Vein endothelial cell (primary cell): ENCODE measurements at places on chromosomes 12 and 14. TPM values are rescaled to one million over a fixed set of nuclear protein-coding genes. Genes with fewer than 3 reads are reported as not detected.

Gene HOTAIR
- under 0.01 TPM in 1 of 2 replicates, not detected in the other for total RNA-seq

Gene POTEG
- not detected in 2 replicates for total RNA-seq

Gene POMT2
- total RNA-seq: 13.1 and 16.0 TPM in 2 replicates

Gene RBP5
- not detected in 2 replicates for total RNA-seq

Gene FOXG1
- not detected in 2 replicates for total RNA-seq

Gene RDH12
- total RNA-seq: not detected in 2 replicates

Gene TOX4
- total RNA-seq: 41.2 and 50.1 TPM in 2 replicates

Gene B3GNT4
- under 0.01 TPM in 1 of 2 replicates, not detected in the other for total RNA-seq

Gene INHBE
- total RNA-seq: not detected in 2 replicates

Gene AKAP3
- 0.65 and 1.1 TPM in 2 replicates for total RNA-seq

Gene FSCB
- total RNA-seq: not detected in 2 replicates

Gene CCDC59
- total RNA-seq: 42.8 and 52.9 TPM in 2 replicates

Gene GALNT8
- 0.19 and 0.33 TPM in 2 replicates for total RNA-seq

Gene FBXW8
- 22.7 and 25.2 TPM in 2 replicates for total RNA-seq

Gene TPH2
- total RNA-seq: not detected in 2 replicates

Gene LRCOL1
- total RNA-seq: 0.19 TPM in 1 of 2 replicates, not detected in the other

Gene HOXC10
- total RNA-seq: not detected in 2 replicates

Gene EXOC3L4
- not detected in 2 replicates for total RNA-seq

Gene ACSS3
- 0.19 and 0.33 TPM in 2 replicates for total RNA-seq

Gene DTX1
- not detected in 2 replicates for total RNA-seq

Gene BAG5
- 37.6 and 41.5 TPM in 2 replicates for total RNA-seq

Gene PLA2G1B
- not detected in 2 replicates for total RNA-seq

Gene NYNRIN
- 14.6 and 28.7 TPM in 2 replicates for total RNA-seq

Gene DDX54
- total RNA-seq: 56.8 and 65.6 TPM in 2 replicates

Gene DGKA
- total RNA-seq: 34.0 and 42.0 TPM in 2 replicates

Gene SCYL2
- 51.9 and 65.8 TPM in 2 replicates for total RNA-seq

Gene COX8C
- total RNA-seq: not detected in 2 replicates

Gene SYNDIG1L
- not detected in 2 replicates for total RNA-seq

Gene GPRC5A
- total RNA-seq: 5.0 and 11.1 TPM in 2 replicates

Gene KRT6C
- not detected in 2 replicates for total RNA-seq

Gene C12orf50
- total RNA-seq: not detected in 2 replicates

Gene SIX1
- total RNA-seq: 0.33 and 0.48 TPM in 2 replicates

Gene LRTM2
- total RNA-seq: 0.10 TPM in 1 of 2 replicates, not detected in the other

Gene KITLG
- total RNA-seq: 11.1 and 39.6 TPM in 2 replicates

Gene CLEC4A
- not detected in 2 replicates for total RNA-seq

Gene SLC5A8
- total RNA-seq: not detected in 2 replicates

Gene PTPRO
- total RNA-seq: not detected in 2 replicates

Gene CIROP
- not detected in 2 replicates for total RNA-seq
